ENCODE measurements at places on chromosomes 4 and X.

GRCh38 chr4:112637552-112637866, 566 bp downstream of the LARP7 start:
- DNase-seq, result no peak

GRCh38 chr4:27248829-27249228, 388.2 kb downstream of the STIM2 start:
- DNase-seq, result peak; percentile 27

DNA sequence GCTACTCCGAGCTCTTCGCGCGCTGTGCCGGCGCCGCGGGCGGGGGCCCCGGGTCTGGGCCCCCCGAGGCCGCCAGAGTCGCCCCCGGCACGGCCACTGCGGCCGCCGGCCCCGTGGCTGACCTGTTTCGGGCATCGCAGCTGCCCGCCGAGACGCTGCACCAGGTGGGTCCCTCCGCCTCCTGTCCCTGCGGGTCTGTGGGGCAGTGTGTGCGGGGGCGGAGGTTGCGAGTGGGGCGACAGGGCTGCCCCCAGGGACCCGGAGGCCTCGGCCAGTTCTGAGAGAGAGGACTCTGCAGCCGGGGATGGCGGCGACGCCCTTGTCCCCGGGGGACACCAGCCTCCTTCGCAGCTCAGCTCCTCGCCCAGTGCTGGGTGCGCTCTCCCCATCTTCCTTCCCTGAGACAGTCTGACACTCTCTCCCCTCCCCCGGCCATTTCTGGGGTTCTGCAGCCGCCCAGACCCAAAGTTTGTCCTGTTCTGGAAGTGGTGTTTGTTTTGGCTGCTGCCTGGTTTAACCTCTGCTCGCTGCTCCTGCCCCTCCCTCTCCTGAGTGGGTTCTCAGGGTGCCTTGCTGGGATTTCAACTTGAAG, 609 bp downstream of the REPS2 start:
- no peak for DNase-seq

- DNase-seq, result no peak
Measured at GRCh38 chrX:29826742-29827141, 388.6 kb upstream of the MAGEB2 start.

- no peak for DNase-seq
Measured at GRCh38 chrX:44002567-44002966, 29.4 kb upstream of the NDP start.
